ENCODE measurements at places on chromosomes 12 and 14.

DNA sequence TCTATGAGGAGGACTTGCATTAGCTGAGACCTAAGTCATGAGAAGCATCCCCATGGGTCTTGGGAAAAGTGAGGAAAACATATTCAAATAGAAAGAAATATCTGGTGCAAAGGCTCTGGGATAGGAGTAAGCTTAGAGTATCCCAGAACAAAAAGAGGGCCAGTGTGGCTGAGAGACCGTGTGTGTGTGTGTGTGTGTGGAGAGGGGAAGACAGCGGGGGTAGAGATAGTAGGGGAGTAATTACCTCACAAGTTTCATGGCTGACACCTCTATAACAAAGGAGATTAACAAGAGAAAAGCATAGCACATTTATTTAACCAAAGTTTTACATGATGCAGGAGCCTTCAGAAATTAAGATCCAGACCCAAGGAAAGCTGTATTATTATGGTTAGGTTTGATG, 440.5 kb downstream of the RAD51B start:
- DNase-seq, result no peak

- DNase-seq, result no peak
Observed at GRCh38 chr12:118439068-118439467, 62.7 kb downstream of the SUDS3 start.

DNA sequence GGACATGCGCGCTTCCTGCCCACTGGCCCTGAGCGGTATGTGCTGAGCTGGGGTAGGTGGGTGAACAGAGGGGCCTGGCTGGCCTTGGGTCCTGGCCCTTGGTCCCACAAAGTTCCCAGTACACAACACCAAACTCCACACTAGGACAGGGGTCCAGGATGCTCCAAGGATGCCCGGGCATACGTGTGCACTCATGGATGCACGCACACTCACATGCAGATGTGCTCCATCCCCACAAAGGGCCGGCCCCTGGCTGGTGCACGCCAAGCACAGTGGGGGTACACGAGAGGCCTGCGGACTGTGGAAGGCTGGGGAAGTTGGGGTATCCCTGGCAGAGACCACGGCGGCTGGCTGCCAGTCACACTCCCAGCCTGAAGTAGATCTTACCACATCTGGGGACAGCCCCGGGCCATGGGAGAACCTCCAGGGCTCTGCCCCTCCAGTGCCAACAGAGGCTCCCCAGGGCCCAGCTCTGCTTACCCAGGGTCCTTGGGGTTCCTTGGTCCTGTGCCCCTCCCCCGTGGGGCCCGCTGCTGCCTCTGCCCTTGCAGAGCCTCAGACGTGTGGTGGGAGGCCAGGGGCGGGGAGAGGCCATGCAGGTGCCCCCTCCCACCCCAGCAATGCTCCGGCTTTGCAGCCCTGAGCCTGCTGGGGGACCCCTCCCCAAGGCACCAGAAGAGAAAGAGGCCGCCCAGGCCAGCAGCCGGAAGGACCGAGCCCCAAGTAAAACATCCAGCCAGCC, 24.0 kb upstream of the NUDT14 start:
- DNase-seq, result no peak

- DNase-seq, result no peak
Observed at GRCh38 chr12:19128485-19128884, 1.0 kb upstream of the PLEKHA5 start.

DNA sequence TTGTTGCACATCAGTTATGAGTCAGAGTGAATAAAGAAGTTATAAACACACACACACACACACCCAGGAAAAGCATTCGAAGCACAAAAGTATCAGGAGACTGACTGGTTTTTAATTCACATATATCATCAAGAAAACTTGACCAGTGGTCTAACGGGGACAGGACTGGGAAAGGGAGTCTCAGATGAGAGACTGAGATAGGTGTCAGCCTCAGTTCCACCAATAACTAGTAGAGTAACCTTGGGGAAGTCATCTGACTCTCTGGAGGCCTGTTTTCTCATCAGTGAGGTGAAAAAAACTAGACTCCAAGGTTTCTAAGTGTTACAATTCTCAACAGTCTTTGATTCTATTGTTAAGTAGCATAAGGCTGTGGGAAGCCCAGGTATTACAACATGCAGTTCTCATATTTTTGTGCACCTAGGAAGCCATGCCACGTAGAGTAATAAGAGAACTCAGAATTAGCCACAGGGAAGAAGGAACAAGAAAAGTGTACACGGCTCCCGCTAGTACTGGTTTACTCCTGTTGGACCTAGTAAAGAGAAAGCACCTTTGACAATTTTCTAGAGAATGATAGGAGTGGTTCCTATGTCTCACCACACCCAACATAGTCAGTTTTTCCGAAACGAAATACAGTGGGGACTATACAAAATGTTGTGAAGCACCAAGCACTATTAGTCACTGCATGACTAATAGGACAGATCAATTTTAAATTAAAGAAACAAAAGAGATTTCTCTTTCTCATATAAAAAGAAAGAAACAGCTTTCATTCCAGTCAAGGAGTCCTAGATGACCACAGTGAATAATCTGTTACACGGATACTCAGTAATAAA, 5.0 kb downstream of the PPTC7 start:
- DNase-seq, result no peak

DNA sequence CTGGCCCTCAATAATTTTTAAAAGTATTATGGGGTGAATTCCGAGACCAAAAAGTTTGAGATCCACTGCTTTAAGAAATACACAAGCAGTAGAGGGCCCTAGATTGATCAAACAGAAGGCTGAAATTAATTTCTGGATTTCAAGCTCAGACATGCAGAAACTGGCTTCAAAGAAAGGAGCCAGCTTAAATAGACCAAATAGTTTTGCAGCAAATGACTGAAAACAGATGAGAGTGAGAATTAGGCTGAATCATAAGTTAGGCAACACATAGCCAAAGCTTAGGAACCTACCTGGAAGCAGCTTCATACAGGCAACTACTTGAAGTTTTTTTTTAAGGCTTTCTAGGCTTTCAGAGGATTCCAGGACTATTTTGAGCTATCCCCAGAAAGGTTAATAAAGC, 12.4 kb downstream of the ATF7 start:
- DNase-seq, result no peak

- no peak for DNase-seq
Observed at GRCh38 chr14:97780804-97781203, 983.6 kb downstream of the VRK1 start.

DNA sequence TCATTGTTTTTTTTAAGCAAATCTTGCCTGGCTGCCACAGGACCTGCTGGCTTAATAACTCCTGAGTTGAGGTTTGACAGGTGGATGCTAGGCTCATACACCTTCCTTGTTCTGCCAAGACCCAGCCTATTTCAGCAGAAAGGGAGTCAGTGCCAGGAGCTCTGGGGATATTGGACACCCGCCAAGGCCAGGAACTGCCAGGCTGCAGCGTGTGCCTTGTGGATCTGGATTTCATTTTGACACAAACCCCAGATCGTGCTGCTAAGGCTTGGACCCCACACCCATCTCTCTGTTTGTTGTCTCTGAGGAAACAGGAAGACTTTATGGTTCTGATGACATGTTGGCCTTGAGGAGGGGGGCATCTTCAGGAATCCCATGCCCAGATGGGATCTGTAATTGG, 44.4 kb upstream of the PRIMA1 start:
- DNase-seq, result no peak

DNA sequence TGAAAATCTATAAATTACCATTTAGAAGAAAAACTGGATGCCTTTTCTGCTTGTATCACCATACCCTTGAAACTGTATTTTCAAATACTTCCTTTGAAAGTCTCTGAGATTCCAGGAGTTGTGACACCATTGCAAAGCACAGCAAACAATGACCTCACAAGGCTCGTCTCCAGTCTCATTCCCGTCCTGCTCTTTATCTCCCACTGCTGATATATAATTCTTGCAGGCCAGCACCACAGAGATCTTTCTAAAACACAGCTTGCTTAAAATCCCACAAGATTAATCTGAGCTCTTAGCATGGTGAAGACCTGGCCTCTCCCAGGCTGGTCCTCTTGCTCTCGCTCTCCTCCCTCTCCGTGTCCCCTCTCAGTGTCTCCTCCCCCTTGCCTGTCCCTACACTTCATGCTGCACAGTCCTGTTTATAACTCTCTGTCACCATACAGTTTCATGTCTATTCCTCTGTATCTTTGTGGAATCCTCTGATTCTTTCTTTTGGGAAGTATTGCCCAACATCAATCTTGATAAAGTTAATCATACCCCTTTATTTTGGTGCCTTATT, 51.8 kb downstream of the ZFYVE21 start:
- no peak for DNase-seq

- DNase-seq, result no peak
Observed at GRCh38 chr12:110556705-110557104, 26.4 kb downstream of the PPTC7 start.

DNA sequence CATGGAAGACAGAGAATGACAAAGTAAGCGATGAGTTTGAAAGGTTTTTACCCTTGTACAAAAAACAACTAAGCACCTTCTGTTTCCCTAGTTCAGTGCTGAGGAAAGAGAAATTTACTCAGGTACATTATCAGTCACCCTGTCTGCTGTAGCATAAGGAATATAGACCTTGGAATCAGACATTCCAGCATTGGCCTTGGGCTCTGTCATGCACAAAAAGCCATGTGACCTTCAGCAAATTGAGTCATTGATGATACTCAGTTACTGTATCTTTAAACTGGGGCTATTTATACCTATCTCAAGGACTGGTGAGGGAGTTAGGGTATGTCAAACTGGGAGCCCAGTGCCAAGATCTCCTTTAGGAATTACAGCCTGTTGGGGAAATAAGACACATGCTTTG, 19.3 kb upstream of the TCL1A start:
- no peak for DNase-seq

DNA sequence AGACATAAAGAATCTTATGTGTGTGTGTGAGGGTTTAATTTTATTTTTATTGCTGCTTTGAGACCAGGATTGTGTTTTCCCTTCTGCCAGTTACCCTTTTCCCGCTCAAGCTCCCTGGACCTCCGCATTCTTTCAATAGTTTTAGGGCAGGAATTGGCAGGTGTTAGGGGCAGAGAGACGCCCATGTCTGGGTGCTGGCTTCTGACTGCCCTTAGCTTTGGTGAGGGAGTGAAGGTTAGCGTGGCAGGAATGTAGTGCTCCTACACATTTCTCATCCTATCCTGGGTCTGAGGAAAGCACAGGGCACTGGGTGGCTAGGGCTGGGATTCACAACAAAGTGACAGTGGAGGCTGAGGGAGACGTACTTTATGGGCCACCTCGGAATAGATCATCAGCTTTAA, 428.1 kb downstream of the ZFP36L1 start:
- no peak for DNase-seq

Measured in NCI-H1048 (cell line).